ENCODE measurements at places on chromosomes 4 and X. TPM values are rescaled to one million over a fixed set of nuclear protein-coding genes. Genes with fewer than 3 reads are reported as not detected.

- no peaks in the 10 kb centered on the region for H3K36me3 ChIP-seq
- no peak overlapping the region for H3K27ac ChIP-seq
- no peaks in the 10 kb centered on the region for H3K27me3 ChIP-seq
Observed at GRCh38 chrX:107577933-107578332, 50.4 kb upstream of the PRPS1 start.

GRCh38 chr4:101232074-101232776, 115.1 kb downstream of the PPP3CA start:
- no peak for DNase-seq
- H3K36me3 ChIP-seq, result no peaks in the 10 kb centered on the region
- no peaks in the 10 kb centered on the region for H3K4me1 ChIP-seq
- H3K4me3 ChIP-seq, result no peak overlapping the region

The GPR78 gene
- not detected for total RNA-seq

DNA sequence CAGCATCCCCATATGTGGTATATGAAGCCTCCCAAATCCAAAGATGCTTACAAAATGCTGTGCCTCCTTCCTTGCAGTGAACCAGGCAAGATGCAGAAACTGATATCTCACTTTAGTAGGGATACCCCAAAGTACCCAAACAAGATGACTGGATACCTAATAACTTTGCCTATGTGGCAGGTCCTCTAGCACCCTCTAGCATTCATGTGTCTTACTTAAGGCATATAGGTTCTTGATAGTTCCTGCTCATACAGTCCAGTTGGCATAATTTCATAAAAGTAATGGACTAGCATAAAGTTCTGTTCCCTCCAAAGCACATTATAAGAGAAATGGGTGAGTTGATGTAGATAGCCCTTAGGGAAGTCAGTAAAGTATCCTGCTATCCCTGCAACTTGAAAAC, 36.8 kb upstream of the SPP1 start:
- no peaks in the 10 kb centered on the region for H3K36me3 ChIP-seq
- no peaks in the 10 kb centered on the region for H3K27me3 ChIP-seq
- no peaks in the 10 kb centered on the region for H3K4me1 ChIP-seq

The NSUN7 gene
- total RNA-seq, result 17.7 TPM

GRCh38 chr4:155588437-155588836, 78.2 kb upstream of the GUCY1A1 start:
- H3K36me3 ChIP-seq, result no peaks in the 10 kb centered on the region
- H3K4me1 ChIP-seq, result no peaks in the 10 kb centered on the region
- no peak overlapping the region for H3K4me3 ChIP-seq
- no peaks in the 10 kb centered on the region for H3K27me3 ChIP-seq
- DNase-seq, result no peak
- H3K27ac ChIP-seq, result no peak overlapping the region

The BEX4 gene
- 26.3 TPM for total RNA-seq

The OPRPN gene
- not detected for total RNA-seq

- no peaks in the 10 kb centered on the region for H3K4me1 ChIP-seq
- H3K27ac ChIP-seq, result no peak overlapping the region
- no peak for DNase-seq
- H3K27me3 ChIP-seq, result no peaks in the 10 kb centered on the region
- no peak overlapping the region for H3K4me3 ChIP-seq
Observed at GRCh38 chr4:151804821-151805220, 44.0 kb upstream of the GATB start.

GRCh38 chr4:76856243-76857073, 41.5 kb downstream of the SOWAHB start:
- H3K27me3 ChIP-seq, result no peaks in the 10 kb centered on the region
- H3K27ac ChIP-seq, result peak overlapping the region; percentile 11

GRCh38 chr4:2507855-2508254, 28.6 kb upstream of the FAM193A start:
- no peaks in the 10 kb centered on the region for H3K4me1 ChIP-seq
- no peaks in the 10 kb centered on the region for H3K27me3 ChIP-seq
- H3K4me3 ChIP-seq, result no peak overlapping the region

GRCh38 chr4:14582677-14583076, 419.6 kb upstream of the CPEB2 start:
- H3K27me3 ChIP-seq, result no peaks in the 10 kb centered on the region
- H3K36me3 ChIP-seq, result no peaks in the 10 kb centered on the region
- H3K27ac ChIP-seq, result no peak overlapping the region
- H3K4me1 ChIP-seq, result no peaks in the 10 kb centered on the region

DNA sequence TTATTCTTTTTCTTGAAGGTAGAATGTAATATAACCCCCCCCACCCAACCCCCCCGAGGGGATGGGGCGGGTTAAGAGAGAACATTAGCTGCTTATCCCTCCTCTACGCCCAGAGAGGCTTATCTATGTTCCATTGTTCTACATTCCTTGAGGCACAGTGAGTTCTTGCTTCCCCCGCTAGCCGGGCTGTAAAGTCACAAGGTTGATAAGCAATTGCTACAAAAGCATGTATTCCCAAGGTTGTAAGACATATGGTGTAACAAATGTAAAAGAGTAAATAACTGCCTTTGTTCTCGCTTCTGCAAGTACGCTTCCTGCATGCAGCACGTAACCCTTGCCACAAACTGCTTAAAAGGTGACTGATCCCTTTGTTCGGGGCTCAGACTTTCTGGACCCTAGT, 8.2 kb downstream of the DCAF8L2 start:
- no peak overlapping the region for H3K27ac ChIP-seq
- H3K4me1 ChIP-seq, result no peaks in the 10 kb centered on the region
- H3K4me3 ChIP-seq, result no peak overlapping the region
- no peak for DNase-seq

DNA sequence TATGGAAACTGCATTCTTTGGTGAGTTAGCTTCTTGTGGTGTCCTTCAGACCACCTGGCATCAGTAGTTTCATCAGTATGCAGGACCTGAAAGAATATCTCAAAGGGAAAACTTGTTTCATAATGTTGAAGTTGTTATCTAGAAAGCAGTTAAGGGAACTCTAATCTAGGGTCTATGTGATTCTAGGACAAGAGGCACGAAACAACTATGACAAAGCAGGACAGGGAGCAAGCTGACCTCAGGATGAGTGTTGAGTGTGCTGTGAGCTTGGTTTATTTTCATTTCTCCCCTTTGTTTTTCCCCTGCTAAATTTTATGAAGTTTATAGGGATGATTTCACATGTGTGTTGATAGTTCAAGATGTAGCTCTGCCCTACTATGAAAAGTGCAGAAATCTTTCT, 65.7 kb downstream of the MXRA5 start:
- no peaks in the 10 kb centered on the region for H3K4me1 ChIP-seq
- no peak for DNase-seq
- H3K27me3 ChIP-seq, result no peaks in the 10 kb centered on the region
- no peak overlapping the region for H3K27ac ChIP-seq
- H3K36me3 ChIP-seq, result no peaks in the 10 kb centered on the region
- no peak overlapping the region for H3K4me3 ChIP-seq

- H3K27ac ChIP-seq, result peak overlapping the region; percentile 51
- H3K27me3 ChIP-seq, result no peaks in the 10 kb centered on the region
- no peaks in the 10 kb centered on the region for H3K4me1 ChIP-seq
- H3K36me3 ChIP-seq, result no peaks in the 10 kb centered on the region
- H3K4me3 ChIP-seq, result no peak overlapping the region
Observed at GRCh38 chrX:69027181-69028005, 137.9 kb downstream of the PJA1 start.

DNA sequence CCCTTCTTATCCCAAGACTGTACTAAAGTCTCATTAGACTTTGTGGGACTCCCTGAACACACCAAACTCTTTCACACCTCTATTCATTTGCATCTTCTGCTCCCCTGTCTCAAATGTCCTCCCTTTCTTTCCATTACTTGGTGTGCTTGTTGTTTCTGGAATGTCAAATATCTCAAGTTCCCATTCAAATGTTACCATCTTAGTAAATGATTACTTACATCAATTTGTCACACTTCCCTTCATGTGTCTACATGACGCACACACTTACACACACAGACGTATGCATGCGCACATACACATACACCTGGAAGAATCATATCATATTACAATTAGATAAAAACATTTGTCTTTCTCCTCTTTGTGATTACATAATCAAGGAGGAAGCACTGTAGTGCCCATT, 210.8 kb upstream of the TEX13C start:
- DNase-seq, result no peak
- no peak overlapping the region for H3K27ac ChIP-seq
- no peak overlapping the region for H3K4me3 ChIP-seq
- no peaks in the 10 kb centered on the region for H3K36me3 ChIP-seq
- no peaks in the 10 kb centered on the region for H3K27me3 ChIP-seq

DNA sequence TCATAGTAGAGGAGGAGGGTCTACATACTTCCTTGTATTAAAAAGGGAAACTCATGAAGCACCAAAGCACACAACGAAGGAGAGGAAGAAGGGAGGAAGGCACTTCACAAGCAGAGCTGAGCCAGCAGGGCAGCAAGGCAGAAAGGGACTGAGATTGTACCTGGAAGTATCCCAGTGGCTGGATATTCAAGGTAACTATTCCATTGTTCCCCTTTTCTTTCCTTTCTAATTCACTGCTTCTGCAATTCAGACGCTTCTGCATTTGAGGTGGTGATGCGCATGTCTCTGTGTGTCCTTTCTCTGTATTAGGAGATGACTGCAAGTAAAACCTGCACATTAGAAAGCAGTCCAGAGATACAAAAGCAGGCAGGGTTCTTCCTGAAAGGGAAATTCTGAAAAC, 54.9 kb downstream of the UBQLN2 start:
- H3K4me3 ChIP-seq, result no peak overlapping the region
- no peaks in the 10 kb centered on the region for H3K27me3 ChIP-seq
- no peaks in the 10 kb centered on the region for H3K36me3 ChIP-seq
- H3K27ac ChIP-seq, result no peak overlapping the region
- no peaks in the 10 kb centered on the region for H3K4me1 ChIP-seq

DNA sequence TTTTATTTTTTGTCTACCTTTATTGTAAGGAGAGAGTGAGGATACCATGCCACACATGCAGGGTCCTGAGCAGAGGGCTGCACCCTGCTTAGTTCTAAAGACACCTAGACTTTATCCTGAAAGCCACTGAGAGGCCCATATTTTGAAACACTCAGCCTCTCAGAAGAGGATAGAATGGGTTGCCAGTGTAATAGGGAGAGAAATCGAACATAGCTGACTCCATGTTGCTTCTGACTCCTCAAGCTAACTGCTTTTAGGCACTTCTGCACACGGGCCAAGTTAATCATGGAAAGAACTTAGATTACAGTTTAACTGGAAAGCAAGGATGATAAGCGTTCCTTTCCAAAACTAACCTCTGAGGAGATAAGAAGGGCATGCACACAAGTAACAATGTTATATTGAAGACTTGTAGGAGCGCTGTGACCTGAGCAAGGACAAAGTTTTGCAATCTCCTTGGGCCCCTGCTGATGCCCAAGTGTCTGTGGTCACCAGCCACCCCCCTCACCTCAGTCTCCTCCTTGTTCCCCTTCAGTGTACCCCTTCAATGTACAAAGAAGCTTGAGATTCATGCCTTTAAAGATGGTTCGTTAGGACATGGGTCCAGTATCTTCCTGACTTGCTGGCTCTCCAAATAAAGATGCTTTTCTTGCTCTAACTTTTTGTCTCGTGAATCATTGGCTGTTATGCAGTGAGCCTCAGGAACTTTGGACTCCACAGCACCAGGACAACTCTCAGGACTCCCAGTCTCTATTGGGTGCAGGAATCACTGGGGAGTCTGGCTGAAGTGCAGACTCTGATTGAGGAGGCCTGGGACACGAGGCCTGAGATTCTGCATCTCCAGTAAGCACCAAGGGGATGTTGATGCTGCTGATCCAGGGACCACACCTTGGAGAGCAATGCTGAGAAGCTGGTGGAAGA, 25.4 kb upstream of the CD99 start:
- no peaks in the 10 kb centered on the region for H3K36me3 ChIP-seq
- H3K27ac ChIP-seq, result no peak overlapping the region
- no peaks in the 10 kb centered on the region for H3K27me3 ChIP-seq
- H3K4me1 ChIP-seq, result no peaks in the 10 kb centered on the region
- DNase-seq, result no peak

DNA sequence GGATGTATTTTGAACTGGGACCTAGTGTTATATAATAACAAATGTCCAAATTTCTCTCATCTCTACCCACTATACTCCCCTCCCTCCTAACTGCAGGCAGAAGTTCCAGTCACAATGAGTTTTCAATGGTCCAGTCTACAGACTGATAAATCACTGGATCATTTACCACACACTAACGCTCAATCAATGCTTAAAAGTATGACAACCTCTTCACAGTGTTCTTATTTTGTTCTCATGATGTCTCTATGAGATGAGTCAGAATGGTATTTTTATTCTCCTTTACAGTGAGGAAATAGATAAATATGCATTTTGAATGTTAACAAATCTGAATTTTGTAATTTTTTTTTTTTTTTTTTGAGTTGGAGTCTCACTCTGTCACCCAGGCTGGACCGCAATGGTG, 83.7 kb upstream of the ETNPPL start:
- no peak overlapping the region for H3K27ac ChIP-seq
- no peaks in the 10 kb centered on the region for H3K36me3 ChIP-seq
- H3K4me3 ChIP-seq, result no peak overlapping the region
- H3K4me1 ChIP-seq, result no peaks in the 10 kb centered on the region
- H3K27me3 ChIP-seq, result no peaks in the 10 kb centered on the region

DNA sequence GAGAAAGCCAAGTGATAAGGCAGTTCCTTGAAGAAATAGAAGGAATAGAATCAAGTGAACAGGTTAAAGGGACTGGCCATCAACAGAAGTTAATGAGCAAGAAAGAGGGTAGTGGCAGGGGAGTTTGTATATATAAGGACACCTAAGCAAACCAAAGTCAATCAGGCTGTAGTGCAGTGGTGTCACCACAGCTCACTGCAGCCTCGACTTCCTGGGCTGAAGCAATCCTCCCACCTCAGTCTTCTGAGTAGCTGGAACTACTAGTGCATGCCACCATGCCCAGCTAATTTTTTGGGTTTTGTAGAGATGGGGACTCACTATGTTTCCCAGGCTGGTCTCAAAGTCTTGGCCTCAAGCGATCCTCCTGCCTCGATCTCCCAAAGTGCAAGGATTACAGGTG, 15.9 kb downstream of the ACOT9 start:
- no peak overlapping the region for H3K4me3 ChIP-seq
- H3K27me3 ChIP-seq, result no peaks in the 10 kb centered on the region
- DNase-seq, result no peak
- no peaks in the 10 kb centered on the region for H3K36me3 ChIP-seq
- no peak overlapping the region for H3K27ac ChIP-seq
- no peaks in the 10 kb centered on the region for H3K4me1 ChIP-seq

The CDX4 gene
- total RNA-seq, result not detected

The TSPAN6 gene
- 17.5 TPM for total RNA-seq

GRCh38 chr4:144663834-144664475, 18.0 kb downstream of the HHIP start:
- no peaks in the 10 kb centered on the region for H3K36me3 ChIP-seq
- no peak for DNase-seq
- no peaks in the 10 kb centered on the region for H3K4me1 ChIP-seq
- no peaks in the 10 kb centered on the region for H3K27me3 ChIP-seq
- no peak overlapping the region for H3K4me3 ChIP-seq

The CNKSR2 gene
- 14.5 TPM for total RNA-seq

- no peak overlapping the region for H3K27ac ChIP-seq
- no peaks in the 10 kb centered on the region for H3K36me3 ChIP-seq
- no peak overlapping the region for H3K4me3 ChIP-seq
- no peaks in the 10 kb centered on the region for H3K27me3 ChIP-seq
Observed at GRCh38 chr4:112840061-112840460, 203.1 kb downstream of the LARP7 start.

DNA sequence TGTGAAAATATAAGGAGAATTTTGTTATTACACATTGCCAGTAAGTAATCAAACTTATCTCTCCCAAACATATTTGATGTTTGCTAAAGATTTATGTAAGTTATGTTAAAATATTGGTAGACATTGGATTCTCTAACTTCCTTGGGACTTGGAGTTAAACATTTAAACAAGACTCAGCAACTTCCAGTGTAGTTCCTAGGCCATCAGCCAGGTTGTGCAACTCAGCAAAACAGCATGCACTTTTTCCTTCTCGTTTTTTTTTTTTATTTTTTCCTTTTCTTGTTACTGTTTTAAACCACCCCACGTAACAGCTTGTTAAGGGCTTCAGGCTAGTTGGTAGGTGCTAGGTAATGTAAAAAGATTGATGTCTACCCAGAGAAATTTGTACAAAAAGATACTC, 510.4 kb downstream of the ANKRD50 start:
- H3K27ac ChIP-seq, result no peak overlapping the region
- H3K4me1 ChIP-seq, result no peaks in the 10 kb centered on the region
- no peaks in the 10 kb centered on the region for H3K27me3 ChIP-seq
- no peaks in the 10 kb centered on the region for H3K36me3 ChIP-seq
